Activated CD8-positive, alpha-beta memory T cell treated with anti-CD3 and anti-CD28 coated beads for 1 hour (primary cell): ENCODE measurements at places on chromosomes 5 and 9.

GRCh38 chr9:27385606-27386322, 88.8 kb upstream of the EQTN start:
- no peak for DNase-seq

GRCh38 chr5:15753752-15754151, 253.8 kb downstream of the FBXL7 start:
- DNase-seq, result no peak

- no peak for DNase-seq
Observed at GRCh38 chr9:5917273-5917672, 26.6 kb downstream of the MLANA start.

GRCh38 chr5:130164966-130165365, 260.7 kb downstream of the CHSY3 start:
- no peak for DNase-seq

- no peak for DNase-seq
Observed at GRCh38 chr5:122062205-122062604, 15.9 kb downstream of the LOX start.

- DNase-seq, result no peak
Observed at GRCh38 chr5:176406436-176407052, 9.8 kb downstream of the CLTB start.

- DNase-seq, result no peak
Observed at GRCh38 chr9:107711542-107711941, 222.0 kb upstream of the KLF4 start.

DNA sequence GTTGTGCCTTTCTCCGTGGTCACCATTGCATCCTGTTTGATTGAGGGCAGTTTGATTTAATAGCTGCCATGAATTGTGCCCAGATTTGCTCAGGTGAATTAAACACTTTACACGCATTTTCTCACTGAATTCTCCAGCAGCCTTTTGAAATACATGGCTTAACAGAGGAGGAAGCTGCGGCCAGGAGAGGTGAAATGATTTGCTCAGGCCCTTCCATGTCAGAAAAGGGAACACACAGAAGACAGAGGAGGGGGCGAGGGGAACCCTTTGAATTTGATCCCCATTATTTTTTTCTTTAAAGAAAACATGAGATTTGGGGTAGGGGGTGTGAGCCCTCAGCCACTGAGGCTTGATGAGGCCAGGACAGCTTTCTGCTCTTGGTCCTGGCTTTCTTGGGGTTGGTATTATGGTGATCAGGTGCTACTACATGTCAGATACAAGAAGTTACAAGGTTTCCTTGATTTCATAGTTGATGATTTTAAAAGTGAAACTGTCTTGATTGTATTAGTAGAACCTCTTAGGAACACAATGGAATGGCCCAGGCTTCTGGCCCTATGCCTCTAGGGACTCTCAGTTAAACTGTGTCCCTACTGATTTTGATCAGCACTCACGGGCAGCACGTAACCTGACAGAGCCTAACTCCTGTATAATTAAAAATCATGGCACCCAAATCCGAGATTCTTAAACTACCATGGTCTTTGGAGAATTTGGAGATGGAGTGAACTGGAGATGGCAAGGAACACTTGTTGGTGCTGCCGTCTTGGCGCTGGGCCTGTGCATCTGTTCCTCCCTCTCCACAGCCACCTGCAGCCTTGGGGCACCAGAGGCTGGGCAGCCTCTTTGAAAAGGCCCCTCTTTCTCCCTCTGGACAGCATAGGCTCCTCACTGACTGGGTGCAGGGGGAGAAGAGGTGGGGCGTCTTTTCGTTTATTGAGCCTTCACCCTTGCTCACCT, 107.9 kb downstream of the TRIO start:
- DNase-seq, result no peak

DNA sequence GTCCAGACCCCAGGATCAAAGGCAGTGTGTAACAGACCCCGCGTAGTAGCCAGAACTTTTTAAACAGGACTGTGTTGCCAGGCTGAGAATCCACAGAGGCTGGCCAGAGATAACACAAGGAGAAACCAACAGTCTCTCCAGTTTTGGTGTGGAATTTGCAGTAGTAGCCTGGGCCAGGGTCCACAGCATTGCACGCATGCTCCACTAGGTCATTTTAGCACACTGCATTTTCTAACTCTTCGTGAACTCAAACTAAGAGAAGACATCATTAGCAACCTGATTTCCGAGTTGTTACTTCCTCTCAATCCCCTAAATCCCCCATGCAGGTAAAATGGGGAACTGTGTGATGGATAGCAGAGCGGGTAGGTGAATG, 119.6 kb downstream of the BOD1 start:
- DNase-seq, result no peak
